Activated CD4-positive, alpha-beta T cell treated with anti-CD3 and anti-CD28 coated beads, Interleukin-10, Interleukin-2, amounts not matched to agents 100 ng/mL and 50 ng/mL, durations not matched to agents 16 hours and 8 hours (primary cell): ENCODE measurements at places on chromosomes 3 and 15.

DNA sequence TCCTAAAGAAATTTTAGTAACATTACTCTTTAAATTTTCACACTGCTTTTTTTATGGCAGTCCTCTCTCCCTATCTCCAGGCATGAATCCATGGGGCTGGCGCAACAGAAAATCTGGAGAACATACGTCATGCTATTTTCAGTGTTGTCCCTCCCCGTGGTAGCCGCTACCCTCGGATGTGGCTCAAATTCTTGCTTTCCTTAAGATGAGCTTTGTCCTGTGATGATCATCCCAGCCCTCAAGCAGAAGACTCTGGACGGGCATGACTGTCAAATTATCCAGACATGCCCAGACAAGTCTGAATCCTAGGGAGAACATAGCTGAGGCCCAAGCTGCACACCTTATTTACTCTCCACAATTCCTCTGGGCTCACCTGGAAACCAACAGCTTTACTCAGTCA, 49.1 kb downstream of the FMN1 start:
- no peak for DNase-seq

- DNase-seq, result no peak
Observed at GRCh38 chr3:143562789-143563188, 285.5 kb downstream of the SLC9A9 start.

- peak; percentile 55 for DNase-seq
Observed at GRCh38 chr3:151319628-151320027, 3.0 kb upstream of the GPR87 start.

- DNase-seq, result peak; percentile 10
Observed at GRCh38 chr3:190306513-190307163, 15.6 kb downstream of the CLDN1 start.

DNA sequence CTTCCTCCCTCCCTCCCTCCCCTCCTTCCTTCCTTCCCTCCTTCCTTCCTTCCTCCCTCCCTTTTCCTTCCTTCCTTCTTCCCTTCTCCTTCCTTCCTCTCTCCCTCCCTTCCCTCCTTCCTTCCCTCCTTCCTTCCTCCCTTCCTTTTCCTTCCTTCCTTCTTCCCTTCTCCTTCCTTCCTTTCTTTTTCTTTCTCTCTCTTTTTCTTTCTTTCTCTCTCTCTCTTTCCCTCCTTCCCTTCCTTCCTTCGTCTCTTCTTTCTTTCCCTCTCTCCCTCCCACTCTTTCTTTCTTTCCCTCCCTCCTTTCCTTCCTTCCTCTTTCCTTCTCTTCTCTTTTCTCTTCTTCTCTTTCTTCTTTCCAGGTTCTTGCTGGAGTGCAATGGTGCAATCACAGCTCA, 1.9 kb upstream of the ZNF662 start:
- no peak for DNase-seq

GRCh38 chr3:17013571-17013970, 128.8 kb downstream of the PLCL2 start:
- DNase-seq, result no peak

DNA sequence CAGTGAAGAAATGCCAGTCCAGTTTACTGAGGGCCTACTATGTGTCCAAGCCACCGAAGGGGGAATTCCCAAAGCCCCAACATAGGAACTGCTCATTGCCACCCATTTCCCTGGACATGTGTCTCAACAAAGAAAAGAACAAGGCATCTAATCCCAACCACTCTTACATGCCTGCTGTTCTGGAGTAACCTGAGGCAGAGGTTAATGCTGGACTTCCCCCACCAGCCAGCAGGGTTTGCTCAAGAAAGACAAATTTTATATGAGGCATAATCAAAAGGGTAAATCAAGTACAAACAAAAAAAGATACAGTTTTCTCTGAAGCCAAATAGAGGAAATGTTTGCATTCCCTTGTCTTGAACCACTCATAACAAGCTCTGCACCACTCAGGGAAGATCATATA, 4.1 kb downstream of the ADCY5 start:
- no peak for DNase-seq

- DNase-seq, result no peak
Observed at GRCh38 chr15:44736181-44736765, at the start of gene TRIM69. TSS of gene TRIM69 (plus strand) at chr15:44736528. CDS start at chr15:44736705, 177 bp downstream.

- no peak for DNase-seq
Observed at GRCh38 chr3:97235179-97235578, 420.8 kb downstream of the EPHA6 start.

- peak; percentile 87 for DNase-seq
Observed at GRCh38 chr15:89358755-89359439, 24.3 kb upstream of the POLG start.

DNA sequence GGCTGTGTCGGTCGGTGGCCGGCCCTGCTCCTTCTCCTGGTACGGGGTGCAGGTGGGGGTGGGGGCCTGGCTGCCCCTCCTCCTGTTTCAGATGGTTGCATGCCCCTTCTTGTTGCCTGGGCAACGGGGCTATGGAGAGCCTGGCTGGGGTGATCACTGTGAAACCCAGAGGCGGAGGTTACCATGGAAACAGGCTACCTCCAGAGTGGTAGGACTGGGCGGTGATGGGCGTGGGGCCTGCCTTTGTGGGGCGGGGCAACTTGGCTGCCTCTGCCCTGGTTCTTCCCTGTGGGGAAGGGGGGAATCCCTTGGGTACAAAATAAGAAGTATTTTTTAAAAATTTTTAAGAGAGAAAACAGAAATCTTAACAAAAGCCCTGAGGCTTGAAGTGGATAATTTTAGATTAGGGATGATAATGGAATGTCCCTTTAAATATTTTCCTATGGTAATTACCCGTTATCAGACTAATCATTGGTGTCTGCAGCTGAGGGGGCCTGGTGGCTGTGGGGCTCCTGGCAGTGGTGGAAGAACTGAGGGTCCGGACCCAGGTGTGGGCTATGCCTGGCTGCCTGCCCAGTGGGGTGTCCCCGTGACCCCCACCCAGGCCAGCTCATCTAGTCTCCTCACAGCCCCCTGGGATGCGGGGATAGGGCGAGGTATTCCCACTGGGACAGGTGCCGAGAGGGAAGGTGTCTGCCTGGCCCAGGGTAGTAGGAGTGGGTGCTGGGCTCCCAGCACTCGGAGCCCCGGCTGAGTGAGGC, 32.5 kb downstream of the PLXNA1 start:
- peak; percentile 4 for DNase-seq

GRCh38 chr3:184872200-184872599, 60.2 kb downstream of the VPS8 start:
- peak; percentile 74 for DNase-seq

DNA sequence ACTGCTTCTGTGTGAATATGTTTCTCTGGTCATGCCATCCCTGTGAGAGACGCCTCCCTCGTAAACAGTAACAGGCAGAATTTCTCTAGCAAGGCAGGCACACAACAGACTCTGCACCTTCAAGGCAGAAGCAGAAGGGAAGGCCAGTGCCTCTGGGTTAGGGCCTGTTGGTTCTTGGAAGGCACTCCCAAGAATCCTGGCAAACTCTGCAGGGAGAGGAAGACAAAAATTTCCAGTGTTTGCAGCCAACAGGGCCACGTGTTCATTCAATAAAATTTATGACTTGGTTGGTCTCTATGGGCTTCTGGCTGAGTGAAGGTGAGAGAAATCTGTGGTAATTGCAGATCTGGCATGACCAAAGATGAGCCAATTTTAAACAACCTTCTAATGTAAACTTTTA, 39.3 kb downstream of the NFKBIZ start:
- DNase-seq, result no peak

DNA sequence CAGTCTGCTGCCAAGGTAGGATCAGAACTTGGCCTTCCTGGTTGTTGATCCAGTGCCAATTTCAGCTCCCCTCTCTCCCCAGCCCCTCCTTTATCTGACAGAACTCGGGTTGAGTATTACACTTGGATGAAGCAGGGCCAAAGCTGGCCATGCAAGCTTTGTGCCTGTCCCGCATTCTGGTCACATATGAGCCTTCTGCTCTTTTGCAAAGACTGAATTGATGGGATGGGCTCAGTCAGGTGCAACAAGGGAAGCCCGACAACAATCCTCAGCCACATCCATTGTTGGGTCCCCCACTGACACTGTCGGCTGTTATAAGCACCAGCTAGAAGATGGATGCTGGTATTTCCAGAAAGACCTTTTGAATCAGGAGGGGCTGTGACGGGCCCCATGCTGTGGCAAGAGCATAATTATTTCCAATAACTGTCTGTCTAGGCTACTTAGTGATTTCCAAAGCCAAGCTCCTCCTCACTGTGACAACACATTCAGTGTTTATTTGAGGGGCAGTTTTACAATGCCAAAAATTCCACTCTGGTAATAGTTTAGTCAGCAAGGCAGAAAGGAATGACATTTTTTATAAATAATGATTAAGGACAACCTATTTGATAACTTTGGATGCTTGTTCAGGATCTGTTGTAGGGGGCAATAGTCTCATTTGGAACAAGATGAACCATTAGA, 146.8 kb upstream of the FRMD4B start:
- DNase-seq, result no peak

DNA sequence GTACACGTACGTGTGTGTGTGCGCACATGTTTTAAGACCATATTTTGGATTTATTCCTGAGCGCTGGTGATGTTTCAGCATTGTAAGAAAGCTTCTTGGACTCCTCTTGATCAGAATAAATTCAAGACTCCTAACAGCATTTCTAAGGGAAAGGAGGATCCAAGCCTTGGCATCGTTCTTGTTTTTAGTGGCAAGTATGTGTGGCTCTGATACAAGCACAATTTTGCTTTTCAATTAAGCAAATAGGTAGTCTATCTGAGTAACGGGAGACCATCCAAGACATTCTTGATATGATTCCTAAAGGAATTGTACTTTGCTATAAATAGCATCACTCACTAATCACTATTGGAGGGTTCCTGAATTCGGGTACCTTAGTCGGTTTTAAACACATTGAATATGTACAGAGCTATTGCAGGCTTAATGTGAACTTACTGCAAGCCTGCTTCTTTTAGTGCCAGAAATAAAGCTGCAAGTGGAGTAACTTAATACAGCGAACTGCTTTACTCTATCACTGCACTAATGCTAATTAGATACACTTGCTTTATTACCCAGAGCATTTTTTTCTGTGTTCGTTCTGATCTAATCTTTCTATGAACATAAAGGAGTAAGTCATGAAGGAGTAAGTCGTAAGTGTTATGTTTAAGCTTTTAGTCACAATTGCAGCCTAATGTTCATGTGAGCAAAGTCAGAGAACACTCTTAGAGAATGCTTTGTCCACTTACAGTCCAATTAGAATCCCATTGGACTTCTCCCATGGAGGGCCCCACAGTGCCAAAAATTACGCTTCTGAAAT, 186.3 kb downstream of the MCTP2 start:
- DNase-seq, result no peak

- no peak for DNase-seq
Observed at GRCh38 chr3:155739154-155739553, 5.7 kb downstream of the PLCH1 start.

DNA sequence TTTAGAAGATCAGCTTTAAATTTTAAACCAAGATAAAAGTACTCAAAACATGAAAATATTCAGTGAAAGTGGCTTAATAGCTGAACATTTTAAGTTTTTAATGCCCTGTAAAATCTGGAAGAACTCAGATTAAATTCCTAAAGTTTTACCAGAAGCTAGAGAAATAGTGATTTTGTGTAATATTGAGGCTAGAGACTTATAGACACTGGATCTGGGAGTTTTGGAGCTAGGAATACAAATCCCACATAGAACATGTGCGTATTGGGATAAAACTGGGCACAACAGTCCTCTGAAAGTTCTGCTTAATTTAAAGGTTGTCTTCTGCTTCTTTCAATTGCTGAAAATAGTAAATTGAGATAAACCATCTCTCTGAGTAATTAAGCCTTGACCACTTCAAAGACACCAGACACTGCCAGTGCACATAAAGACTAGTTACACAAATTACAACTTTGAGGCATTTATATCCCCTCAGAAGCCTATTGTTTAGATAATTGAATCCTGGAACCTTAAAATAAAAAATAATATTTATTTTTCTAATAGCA, 1382.5 kb downstream of the OTOL1 start:
- DNase-seq, result no peak

GRCh38 chr15:100141311-100142001, 200.3 kb downstream of the ADAMTS17 start:
- no peak for DNase-seq

- DNase-seq, result no peak
Observed at GRCh38 chr3:153760948-153761347, 360.2 kb upstream of the ARHGEF26 start.

DNA sequence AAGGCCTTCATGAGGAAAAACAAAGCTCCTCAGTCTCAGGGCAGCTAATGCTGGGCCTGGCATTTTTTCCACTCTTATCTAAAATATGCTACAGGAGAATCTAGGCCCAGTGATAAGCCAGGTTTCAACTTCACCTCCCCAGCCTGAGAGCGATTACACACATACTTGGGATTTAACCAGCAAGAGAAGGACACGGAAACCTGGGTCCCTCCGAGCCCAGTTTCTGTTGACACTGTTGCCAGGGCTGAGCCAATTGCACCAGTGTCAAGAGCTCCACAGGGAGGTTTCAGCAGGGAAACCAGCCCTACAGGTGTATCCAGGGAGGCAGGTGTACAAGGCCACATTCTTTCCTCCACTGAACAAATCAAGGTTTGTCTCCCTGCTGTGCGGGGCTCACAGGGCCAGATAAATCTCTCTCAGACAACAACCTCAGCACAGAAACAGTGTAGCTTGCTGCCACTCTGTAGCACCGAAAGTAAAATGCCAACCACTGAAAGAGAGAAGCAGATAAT, 85.4 kb downstream of the MAGI1 start:
- DNase-seq, result no peak

GRCh38 chr3:134079111-134079547, 49.4 kb upstream of the SLCO2A1 start:
- DNase-seq, result no peak

- DNase-seq, result peak; percentile 26
Observed at GRCh38 chr3:197003461-197004385, 25.9 kb downstream of the MELTF start.

DNA sequence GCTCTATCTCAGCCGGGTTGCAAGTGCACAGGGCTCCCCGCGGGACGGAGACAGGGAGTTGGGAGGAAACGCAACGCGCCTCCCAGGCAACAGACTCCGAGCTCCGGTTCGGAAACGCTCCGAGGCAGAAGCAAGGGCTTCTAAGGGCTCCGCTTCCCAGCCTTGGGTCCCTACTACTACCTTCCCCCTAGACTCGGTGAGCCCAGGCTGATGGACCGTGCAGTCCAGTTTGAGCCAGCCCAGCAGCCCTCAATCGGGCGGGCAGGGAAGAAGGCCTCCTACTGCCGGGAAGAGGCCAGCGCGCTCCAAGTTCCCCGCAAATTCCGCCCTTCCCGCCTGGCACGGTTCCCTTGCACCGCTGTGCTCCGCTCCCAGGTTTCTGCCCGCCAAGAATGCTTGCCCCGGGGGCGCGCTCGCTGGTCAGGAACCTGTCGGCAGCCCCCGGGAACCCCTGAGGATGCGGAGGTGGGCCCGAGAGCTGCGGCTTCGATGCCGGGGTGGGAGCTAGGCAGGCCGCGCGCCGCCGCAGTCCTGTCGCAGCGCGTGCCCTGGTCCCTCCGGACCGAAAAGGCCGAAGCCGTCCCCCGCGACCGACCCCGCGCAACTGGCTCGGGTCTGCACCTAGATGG, 728 bp downstream of the TRANK1 start:
- peak; percentile 22 for DNase-seq
